SK-N-SH treated with all-trans-retinoic acid at 6 μM for 48 hours (cell line): ENCODE measurements at places on chromosomes 7 and 10.
A peak's percentile ranks its signal among the peaks of the same experiment; 100 is the strongest.

DNA sequence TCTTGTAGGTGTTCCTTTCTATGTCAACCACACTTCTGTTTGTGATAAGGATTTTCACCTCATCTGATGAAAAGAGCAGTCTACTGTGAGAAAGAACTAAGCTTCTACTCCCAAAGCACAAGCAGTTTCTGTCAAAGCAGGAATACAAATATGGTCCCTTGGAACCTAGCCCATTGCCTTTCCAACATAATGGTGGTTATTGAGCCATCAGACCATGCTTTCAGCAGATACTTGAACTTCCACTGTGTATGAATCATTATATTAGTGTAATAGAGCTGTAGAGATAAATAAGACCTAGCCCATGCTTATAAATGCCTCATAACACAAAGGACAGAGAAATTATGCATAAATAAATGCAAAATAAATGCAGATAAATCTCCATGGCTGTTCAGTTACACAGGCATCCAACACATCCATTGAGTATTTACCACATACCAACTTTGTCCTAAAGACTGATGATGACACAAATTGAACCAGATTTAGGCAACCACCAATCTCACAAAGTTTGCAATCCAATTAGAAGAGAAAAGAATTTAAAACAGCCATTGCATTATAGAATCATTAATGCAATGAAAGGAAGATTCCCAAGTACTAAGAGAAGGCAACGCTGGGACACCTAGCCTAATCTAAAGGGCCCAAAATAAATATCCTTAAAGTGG, 729.4 kb upstream of the C7orf33 start:
- peak; percentile 72 for ATAC-seq

DNA sequence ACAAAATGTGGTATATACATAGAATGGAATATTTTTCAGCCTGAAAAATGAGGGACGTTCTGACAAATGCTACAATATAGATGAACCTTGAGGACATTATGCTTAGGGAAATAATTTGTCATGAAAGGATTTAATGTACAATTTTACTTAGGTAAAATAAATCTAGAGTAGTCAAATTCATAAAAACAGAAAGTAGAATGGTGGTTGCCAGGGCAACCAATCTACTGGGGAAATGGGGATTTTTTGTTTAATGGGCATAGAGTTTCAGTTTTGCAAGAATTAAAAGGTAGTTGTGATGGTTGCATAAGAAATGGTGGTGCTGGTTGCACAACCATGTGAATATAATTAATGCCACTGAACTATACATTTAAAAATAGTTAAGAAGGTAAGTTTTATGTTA, 296.0 kb upstream of the SP4 start:
- no peak for ATAC-seq

- ATAC-seq, result no peak; the same call in 2 of the 3 replicates
Observed at GRCh38 chr7:105721571-105722104, 140.3 kb upstream of the EFCAB10 start.

- peak; percentile 63 for ATAC-seq
Observed at GRCh38 chr7:152464312-152465118, 28.7 kb upstream of the KMT2C start.
